ENCODE measurements at places on chromosomes 7 and 10. TPM values are rescaled to one million over a fixed set of nuclear protein-coding genes. Genes with fewer than 3 reads are reported as not detected.

CUBN gene
- 12.2 TPM for total RNA-seq

ANK3 gene
- 1.6 TPM for total RNA-seq

SLC18A3 gene
- total RNA-seq = not detected

GNAT3 gene
- total RNA-seq = not detected

FAM131B gene
- total RNA-seq = 0.78 TPM

DNA sequence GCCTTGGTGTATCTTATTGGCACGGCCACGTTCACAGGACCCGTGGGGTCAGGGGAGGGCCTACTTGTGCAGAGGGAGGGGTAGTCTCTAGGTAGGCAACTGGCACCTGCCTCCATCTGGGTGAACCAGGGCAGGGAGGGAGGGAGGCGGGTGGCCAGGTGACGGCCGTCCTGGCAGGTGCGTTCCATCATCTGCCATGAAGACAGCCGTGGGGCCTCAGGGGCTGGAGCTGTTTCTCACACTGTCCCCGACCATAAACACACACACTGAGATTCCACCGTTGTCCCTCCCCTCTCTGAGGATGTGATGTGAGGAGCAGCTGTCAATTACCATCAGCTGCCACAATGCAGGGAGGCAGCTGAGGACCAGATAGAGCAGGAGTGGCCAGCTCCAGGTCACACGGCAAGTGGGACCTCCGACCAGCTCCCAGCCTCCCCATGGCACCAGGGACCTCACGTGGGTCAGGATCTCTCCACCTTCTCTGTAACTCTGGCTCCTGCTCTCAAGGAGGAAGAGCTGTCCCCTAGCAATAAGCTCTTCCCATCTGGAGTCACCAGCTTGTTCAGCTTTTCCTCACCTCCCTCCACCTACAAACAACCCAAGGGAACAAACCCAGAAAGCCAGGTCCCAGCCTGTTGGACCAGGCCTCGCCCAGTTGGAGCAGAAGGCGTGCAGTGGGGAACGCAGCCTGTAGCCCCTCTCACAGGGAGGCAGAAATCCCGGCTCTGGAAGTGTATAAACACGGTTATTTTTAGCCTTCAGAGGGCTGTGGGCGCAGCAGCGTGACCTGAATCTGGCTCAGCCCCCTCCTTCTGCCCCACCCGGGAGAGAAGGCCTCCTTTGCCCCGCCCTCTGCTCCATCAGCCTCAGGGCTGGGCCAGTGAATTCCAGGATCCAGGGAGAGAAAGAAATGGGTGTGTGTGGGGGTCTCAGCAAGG, 33.1 kb downstream of the ZMIZ1 start:
- H3K27me3 ChIP-seq = no peaks in the 10 kb centered on the region
- no peak for DNase-seq
- H3K36me3 ChIP-seq = no peaks in the 10 kb centered on the region
- H3K4me1 ChIP-seq = peaks cover 68% of the 10 kb centered on the region
- peak overlapping the region; percentile 52 for H3K4me3 ChIP-seq
- peak overlapping the region; percentile 77 for H3K27ac ChIP-seq
